Ascending aorta (tissue), 2 donors: ENCODE measurements at places on chromosomes 4 and X.

GRCh38 chr4:180852738-180853137, 1390.5 kb upstream of the TENM3 start:
- H3K4me1 ChIP-seq: no peaks in the 10 kb centered on the region
- no peak for DNase-seq
- H3K27ac ChIP-seq: no peak overlapping the region
- no peak overlapping the region for H3K4me3 ChIP-seq
- no peaks in the 10 kb centered on the region for H3K36me3 ChIP-seq

- peak; percentile 29 for DNase-seq
- peak overlapping the region; percentile 54 for H3K27ac ChIP-seq
Measured at GRCh38 chrX:131704136-131704695, 160.3 kb downstream of the OR13H1 start.

DNA sequence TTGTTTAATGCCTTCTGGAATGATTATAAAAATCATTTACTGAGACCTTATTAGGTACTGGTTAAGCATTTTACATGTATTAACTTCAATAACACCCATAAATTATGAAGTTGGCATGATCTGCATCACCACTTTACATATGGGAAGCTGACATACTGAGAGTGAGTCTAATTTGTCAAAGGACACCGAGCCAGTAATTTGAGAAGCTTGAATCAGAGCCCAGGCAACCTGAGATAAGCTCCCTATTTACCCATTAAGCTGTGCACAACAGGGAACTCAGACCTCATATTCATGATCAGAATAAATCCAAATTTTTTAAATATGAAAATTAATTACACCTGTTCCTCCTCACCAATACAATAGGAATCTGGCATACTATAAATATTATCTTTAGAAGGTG, 247.9 kb upstream of the EPHA5 start:
- no peaks in the 10 kb centered on the region for H3K36me3 ChIP-seq
- H3K4me3 ChIP-seq: no peak overlapping the region
- DNase-seq: no peak
- H3K27ac ChIP-seq: no peak overlapping the region

DNA sequence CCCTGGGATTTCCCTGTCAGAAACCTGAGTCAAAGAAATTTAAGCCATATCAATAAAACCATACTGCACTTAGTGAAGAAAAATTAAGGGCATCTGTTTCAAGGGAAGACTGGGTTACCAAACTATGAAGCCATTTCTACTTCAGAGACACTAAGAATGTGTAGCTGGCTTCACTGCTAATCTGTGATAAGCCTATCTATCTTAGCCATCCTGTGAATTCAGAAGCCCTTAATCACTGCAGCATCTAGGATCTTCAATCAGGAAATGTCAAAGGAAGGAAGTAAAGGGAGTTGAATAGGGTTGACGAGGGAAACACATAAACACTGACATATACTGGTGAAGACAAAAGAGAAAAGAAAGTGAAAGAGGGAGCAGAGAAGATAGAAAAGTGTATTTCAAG, 777.6 kb upstream of the DIAPH2 start:
- no peak for DNase-seq
- no peaks in the 10 kb centered on the region for H3K36me3 ChIP-seq

GRCh38 chr4:3013839-3014350, 50.5 kb downstream of the GRK4 start:
- no peak overlapping the region for H3K27ac ChIP-seq
- H3K4me3 ChIP-seq: no peak overlapping the region
- H3K27me3 ChIP-seq: no peaks in the 10 kb centered on the region
- no peaks in the 10 kb centered on the region for H3K36me3 ChIP-seq
- DNase-seq: no peak

- no peak overlapping the region for H3K27ac ChIP-seq
- H3K36me3 ChIP-seq: no peaks in the 10 kb centered on the region
- no peak for DNase-seq
- no peaks in the 10 kb centered on the region for H3K27me3 ChIP-seq
- H3K4me1 ChIP-seq: no peaks in the 10 kb centered on the region
Measured at GRCh38 chr4:142974328-142974727, 128.2 kb upstream of the INPP4B start.

GRCh38 chrX:2484256-2484655, 16.5 kb downstream of the DHRSX start:
- H3K27me3 ChIP-seq: no peaks in the 10 kb centered on the region
- peaks cover 4% of the 10 kb centered on the region for H3K4me1 ChIP-seq
- H3K4me3 ChIP-seq: peak overlapping the region; percentile 47
- no peak for DNase-seq
- H3K27ac ChIP-seq: peak overlapping the region; percentile 52

DNA sequence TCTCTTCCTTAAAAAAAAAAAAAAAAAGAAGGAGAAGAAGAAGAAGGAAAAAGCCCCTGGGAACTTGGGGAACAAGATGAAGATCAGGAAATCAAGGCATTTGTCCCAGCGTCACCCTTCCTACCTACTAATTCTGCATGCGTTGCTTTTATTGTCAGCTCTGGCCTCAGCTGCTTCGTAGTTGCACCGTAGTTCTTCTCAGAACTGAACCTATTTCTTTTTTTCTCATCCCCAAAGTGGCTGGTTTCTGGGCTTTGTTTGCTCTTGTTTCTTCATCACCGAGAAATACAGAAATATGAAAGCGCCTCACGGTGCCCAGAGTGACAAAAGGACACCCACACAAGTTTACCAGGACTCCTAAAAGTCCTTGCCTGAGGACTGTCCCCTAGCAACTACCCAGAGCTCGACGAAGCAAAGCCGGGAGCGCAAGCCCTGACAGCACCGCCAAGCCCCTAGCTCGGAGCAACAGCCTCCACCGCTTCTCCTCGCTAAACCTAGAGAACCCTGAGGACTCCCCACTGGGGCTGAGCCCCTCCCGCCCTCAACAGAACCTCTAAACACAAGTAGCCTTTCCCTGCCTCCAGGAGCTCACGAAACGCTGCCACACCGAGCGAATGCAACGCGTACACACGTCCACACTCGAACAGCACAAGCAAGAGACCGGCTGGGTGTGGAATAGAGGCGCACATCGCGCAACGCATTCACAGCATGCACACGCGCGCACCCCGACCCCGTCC, 710 bp downstream of the PRKG2 start:
- H3K27ac ChIP-seq: no peak overlapping the region
- H3K27me3 ChIP-seq: no peaks in the 10 kb centered on the region
- H3K36me3 ChIP-seq: no peaks in the 10 kb centered on the region
- H3K4me3 ChIP-seq: peak overlapping the region; percentile 67
- no peak for DNase-seq

- no peaks in the 10 kb centered on the region for H3K27me3 ChIP-seq
- H3K27ac ChIP-seq: no peak within 1 kb of the TSS
Measured at GRCh38 chr4:5051278-5052203, at the start of gene STK32B. STK32B (plus strand) TSS chr4:5051480.

GRCh38 chr4:106201373-106201772, 114.6 kb downstream of the TBCK start:
- H3K36me3 ChIP-seq: no peaks in the 10 kb centered on the region
- DNase-seq: no peak
- no peak overlapping the region for H3K27ac ChIP-seq

DNA sequence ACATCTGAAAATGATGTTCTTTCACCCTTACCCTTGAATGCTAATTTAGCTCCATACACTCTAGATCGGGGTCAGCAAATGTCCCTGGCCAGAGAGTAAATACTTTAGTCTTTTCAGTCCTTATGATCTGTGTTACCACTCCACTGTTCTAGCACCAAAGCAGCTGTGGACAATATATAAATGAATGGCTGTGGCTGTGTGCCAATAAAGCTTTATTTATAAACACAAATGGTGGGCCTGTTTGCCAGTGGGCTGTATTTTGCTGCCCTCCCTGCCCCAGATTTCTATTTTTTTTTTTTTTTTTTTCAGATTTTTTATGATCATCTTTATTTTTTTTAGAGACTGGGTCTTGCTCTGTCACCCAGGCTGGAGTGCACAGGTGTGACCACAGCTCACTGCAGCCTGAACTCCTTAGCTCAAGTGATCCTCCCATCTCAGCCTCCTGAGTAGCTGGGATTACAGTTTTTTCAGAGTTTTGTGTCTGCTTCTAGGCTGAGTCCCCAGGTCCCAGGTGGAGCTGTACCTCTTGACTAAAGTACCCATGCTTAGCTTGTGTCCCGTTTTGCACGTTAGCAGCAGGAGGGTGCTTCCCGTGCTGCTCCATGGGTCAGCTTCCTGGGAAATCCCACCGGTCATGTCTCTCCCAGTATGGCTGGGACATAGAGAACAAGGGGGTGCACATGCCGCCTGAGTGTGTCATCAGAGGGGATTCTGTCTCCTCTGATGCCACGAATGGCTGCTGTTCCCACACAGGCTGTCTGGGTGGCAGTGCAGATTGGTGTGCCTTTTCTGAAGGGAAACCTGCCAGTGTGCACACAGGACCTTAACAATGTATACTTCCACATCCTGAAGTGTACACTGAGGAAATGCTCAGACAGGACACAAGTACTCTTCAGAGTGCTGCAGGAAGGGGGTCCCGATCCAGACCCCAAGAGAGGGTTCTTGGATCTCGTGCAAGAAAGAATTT, 16.0 kb upstream of the GRPEL1 start:
- H3K4me3 ChIP-seq: peak overlapping the region; percentile 26
- no peaks in the 10 kb centered on the region for H3K4me1 ChIP-seq
- no peak overlapping the region for H3K27ac ChIP-seq
- no peak for DNase-seq
- no peaks in the 10 kb centered on the region for H3K27me3 ChIP-seq

DNA sequence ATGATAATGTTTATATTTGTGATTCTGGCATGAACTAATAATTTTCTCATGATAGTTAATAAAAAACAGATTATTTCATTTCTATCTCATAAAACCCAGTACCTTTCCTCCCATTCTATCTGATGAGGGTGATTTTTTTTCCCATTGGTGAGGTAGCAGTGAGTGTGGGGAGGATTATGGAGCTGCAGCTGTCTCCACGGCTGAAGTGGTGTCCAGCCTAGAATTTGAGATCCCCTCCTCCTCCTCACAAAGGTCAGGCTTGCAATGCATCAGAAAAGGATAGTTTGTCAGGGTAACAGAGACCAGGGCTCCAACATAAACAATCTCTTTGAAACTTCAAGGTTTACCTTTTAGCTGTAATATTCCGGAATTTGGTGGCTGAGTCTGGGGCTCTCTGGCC, 60.9 kb downstream of the C4orf51 start:
- peaks cover 5% of the 10 kb centered on the region for H3K4me1 ChIP-seq
- DNase-seq: no peak
- no peaks in the 10 kb centered on the region for H3K36me3 ChIP-seq
- no peak overlapping the region for H3K4me3 ChIP-seq
- H3K27me3 ChIP-seq: no peaks in the 10 kb centered on the region

DNA sequence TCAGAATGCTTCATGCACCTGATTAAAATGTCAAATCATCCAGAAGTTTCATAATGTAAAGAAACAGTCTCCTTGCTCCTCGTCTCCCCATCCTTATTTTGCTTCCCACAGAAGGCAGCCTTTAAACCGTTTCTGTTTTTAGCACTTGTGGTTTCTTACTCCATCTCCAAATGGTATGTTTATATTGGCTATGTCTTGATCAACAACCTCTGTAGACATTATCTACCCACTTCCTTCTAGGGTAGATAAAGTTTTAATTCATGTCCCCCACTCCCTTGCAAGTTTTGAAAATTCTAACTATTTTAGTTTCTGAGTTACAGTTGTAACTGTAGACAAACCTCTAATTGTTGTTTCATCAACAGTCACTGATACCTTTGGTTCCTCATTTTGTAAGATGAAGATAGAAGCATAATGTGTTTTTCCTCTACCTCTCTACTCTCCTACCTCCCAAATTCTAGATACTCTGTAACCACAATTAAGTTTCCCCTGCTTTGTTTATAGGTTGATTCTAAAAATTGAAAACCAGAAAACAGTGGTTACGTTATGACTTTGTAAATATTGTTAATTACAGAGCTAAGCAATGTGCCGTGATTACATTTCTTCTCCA, 291.7 kb upstream of the GATB start:
- H3K4me1 ChIP-seq: no peaks in the 10 kb centered on the region
- H3K4me3 ChIP-seq: no peak overlapping the region
- no peak for DNase-seq
- H3K36me3 ChIP-seq: no peaks in the 10 kb centered on the region

DNA sequence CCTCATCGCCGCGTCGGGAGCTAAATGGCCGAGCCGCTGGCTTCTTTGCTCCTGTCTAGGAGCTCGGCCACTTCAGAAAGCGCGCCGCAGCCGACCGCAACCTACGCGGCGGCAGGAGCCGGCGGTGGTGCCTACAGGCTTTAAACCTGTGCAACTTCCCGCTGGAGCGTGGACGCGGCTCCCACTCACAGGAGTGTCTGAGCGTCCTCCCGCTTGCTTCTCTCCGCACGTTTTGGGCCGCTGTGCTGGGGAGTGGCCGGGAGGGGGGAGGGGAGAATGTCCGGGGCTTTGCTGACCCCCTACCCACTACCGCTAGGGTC, 1.0 kb downstream of the NHSL2 start:
- H3K4me1 ChIP-seq: no peaks in the 10 kb centered on the region
- H3K36me3 ChIP-seq: no peaks in the 10 kb centered on the region
- H3K27ac ChIP-seq: no peak overlapping the region
- DNase-seq: no peak
- H3K4me3 ChIP-seq: peak overlapping the region; percentile 45
- H3K27me3 ChIP-seq: peaks cover 10% of the 10 kb centered on the region

- no peak overlapping the region for H3K27ac ChIP-seq
- H3K4me1 ChIP-seq: peaks cover 11% of the 10 kb centered on the region
- no peak overlapping the region for H3K4me3 ChIP-seq
- no peak for DNase-seq
- no peaks in the 10 kb centered on the region for H3K27me3 ChIP-seq
Measured at GRCh38 chr4:105712766-105713165, 4.2 kb downstream of the GSTCD start.

- no peaks in the 10 kb centered on the region for H3K36me3 ChIP-seq
- no peak for DNase-seq
- H3K27me3 ChIP-seq: no peaks in the 10 kb centered on the region
- no peak overlapping the region for H3K4me3 ChIP-seq
- no peaks in the 10 kb centered on the region for H3K4me1 ChIP-seq
Measured at GRCh38 chrX:24241822-24242648, 71.8 kb downstream of the SUPT20HL2 start.

GRCh38 chr4:169045862-169046584, 36.0 kb upstream of the CBR4 start:
- H3K4me1 ChIP-seq: no peaks in the 10 kb centered on the region
- DNase-seq: no peak
- H3K27ac ChIP-seq: no peak overlapping the region

GRCh38 chrX:42093756-42094155, 170.4 kb upstream of the CASK start:
- H3K36me3 ChIP-seq: no peaks in the 10 kb centered on the region
- no peak overlapping the region for H3K27ac ChIP-seq
- no peak overlapping the region for H3K4me3 ChIP-seq

- no peaks in the 10 kb centered on the region for H3K27me3 ChIP-seq
- DNase-seq: no peak
- H3K27ac ChIP-seq: no peak overlapping the region
Measured at GRCh38 chr4:163673848-163674697, 179.6 kb downstream of the TMA16 start.

DNA sequence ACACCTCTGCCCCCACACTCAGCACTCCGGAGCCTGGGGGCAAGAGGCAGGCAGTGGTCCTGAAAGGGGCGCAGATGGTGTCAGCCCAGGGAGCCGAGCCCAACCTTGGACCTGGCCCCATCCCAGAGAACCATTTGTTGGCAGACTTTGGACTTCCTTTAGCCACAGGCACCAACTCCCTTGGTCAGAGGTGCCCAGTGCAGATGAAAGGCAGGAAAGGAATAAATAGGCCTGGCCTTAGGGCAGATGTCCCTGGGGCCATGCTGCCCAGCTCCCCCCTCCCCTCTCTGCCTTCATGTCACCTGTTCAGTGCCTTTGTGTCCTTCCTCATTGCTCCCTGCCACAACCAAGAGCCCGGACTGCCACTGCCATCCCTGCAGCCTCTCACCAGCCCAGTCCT, 52.8 kb downstream of the SEL1L3 start:
- H3K36me3 ChIP-seq: no peaks in the 10 kb centered on the region
- H3K27me3 ChIP-seq: no peaks in the 10 kb centered on the region
- peaks cover 3% of the 10 kb centered on the region for H3K4me1 ChIP-seq
- no peak for DNase-seq
